ENCODE measurements at places on chromosomes 1 and 21.

DNA sequence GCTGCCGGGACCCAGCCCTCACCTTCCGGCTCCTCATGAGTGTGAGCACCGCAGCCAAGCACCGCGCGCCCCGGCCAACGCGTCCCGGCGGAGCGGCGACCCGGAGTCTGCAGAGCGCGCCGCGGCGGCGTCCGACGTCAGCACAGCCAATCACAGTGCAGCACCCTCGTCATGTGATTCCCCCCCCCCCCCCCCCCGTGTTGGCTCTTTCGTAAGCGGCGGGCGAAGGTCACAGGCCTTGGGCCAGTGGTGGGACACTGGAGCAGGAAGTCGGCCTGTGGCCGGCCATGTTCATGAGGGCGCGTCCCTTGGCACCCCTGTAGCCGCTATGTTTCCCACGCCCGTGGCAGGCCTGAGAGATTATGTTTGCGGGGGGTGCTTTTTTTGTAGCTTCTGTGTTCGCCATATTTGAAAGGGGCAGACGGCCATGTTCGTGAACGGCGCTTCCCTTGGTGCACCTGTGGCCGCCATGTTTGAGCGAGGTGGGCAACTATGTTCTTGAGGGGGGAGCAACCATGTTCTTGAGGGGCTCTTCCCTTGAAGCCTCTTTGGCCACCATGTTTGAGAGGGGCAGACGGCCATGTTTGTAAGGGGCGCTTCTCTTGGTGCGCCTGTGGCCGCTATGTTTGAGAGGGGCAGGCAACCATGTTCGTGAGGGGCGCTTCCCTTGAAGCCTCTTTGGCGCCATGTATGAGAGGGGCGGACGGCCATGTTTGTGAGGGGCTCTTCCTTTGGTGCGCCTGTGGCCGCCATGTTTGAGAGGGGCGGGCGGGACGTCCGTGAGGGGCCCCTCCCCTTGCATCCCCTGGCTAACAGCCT is at the start of gene C1orf174:
Gene C1orf174, minus strand, starts transcription at position 123 of the 819 bp plus-strand sequence. Its CDS starts 86 bp downstream, at position 37.
- peak; percentile 100 for DNase-seq

- no peak for DNase-seq
These were observed 10.7 kb downstream of the TRIM46 start for GRCh38 chr1:155184351-155184811.

- no peak for DNase-seq
These were observed 231.6 kb downstream of the MRPL39 start for GRCh38 chr21:25375675-25376074.

DNA sequence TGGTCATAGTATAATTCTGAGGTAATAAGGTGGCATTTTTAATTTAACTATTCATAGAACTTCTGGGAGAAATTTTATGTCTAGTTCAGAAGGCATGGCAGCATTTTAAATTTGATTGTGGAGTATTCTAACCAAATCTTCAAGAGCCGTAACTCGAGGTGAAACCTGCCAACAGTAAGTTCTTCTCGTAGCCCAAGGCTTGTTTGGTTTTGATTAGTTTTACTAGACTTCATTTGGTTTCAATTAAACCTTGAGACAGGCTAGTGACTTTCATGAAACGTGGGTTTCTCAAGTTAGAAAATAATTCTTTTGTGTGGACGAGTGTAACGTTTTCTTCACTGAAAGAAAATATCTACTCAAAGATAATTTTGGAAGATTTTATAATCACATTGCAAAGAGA is 395.5 kb downstream of the USP25 start:
- no peak for DNase-seq

DNA sequence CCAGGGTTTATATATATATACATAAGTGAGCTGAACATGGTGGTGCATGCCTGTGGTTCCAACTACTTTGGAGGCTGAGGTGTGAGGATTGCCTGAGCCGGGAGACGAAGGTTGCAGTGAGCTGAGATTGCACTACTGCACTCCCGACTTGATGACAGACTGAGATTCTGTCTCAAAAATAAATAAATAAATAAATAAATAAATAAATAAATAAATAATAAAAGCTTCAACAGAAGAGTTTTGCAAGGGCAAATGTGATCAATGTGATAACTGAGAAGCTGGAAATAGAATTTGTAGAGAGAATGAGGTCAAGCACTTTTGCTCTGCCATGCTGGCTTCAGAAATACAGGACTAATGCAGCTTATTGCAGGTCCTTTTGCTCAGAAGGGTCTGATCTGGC is 855.8 kb upstream of the PRMT6 start:
- no peak for DNase-seq

- peak; percentile 29 for DNase-seq
These were observed 104.6 kb upstream of the TTC34 start for GRCh38 chr1:2906085-2906484.

GRCh38 chr21:15732290-15732995 is 2.7 kb downstream of the USP25 start:
- peak; percentile 63 for DNase-seq

DNA sequence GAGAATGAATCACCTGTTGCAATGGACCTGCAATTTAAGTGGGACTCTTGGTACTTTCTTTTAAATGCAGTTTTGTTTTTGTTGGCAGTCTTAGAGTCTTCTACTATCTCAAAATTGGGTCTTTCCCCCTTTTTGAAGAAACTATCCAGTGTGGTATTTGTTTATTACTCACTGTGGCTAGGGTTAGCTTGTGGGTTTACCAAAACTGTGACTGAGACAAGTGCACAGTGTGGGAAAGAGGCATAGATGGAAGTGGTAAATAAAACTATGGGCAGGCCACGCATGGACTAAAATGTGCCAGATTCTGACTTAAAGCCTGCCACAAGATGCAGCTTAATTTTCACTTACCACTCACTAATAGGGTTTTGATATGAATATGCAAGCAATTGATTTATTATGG is 1441.7 kb downstream of the PLA2G4A start:
- DNase-seq = no peak

DNA sequence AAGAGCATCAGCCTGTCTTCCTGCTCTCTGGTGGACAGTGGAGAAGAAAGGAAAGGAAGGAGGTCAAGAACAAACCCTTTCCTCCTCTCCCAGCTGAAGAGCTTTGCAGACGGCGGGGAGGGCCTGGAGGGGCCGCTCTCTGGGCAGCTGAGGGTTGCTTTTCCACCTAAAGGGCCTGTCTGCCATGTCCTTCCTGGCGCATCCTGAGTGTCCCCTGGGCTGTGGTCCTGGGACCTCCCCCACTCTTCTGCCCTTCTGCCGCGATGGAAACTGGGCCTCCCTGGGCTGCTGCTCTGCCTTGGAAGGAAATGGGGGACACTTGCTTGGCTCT is 107.0 kb downstream of the ETS2 start:
- DNase-seq = no peak

DNA sequence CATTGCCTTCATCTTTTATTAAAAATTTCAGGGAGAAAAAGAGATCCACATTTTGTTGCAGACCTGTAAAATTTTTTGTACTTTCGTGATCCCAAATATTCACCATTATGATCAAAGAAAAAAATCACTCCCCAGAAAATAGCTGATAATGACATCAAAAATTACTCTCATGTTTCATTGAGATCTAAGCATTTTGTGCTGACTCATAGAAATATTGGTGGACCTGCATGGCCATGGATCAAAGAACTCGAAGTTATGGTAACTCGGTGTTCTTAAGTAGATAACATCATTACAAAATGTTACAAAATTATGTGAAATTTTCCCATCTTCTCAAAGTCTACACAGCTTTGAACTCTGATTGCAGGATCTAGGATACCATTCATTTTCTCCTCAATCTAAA is 135.8 kb downstream of the PTGER3 start:
- DNase-seq = no peak

DNA sequence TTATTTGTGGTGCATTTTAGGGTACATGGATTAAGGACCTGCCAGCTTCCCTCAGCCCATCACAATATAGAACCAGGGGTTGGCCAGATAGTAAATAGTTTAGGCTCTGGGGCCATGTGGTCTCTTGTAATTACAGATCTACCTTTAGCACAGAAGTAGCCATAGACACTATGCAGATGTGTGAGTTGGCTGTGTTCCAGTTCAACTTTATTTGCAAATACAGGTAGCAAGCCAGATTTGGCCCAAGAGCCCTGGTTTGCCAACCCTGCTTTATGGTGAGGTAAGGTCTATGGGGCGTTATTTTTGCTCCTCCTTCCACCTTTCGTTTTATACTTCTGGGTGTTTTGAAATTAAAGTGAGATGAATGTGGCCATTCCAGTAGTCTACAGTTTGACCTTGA is 48.7 kb downstream of the MRPS6 start:
- no peak for DNase-seq

- no peak for DNase-seq
These were observed 112.3 kb downstream of the CRYAA start for GRCh38 chr21:43280949-43281633.

- peak; percentile 46 for DNase-seq
These were observed at the start of gene AGO4 for GRCh38 chr1:35807614-35808449. Gene AGO4, plus strand, starts transcription at chr1:35808016. Its CDS starts 401 bp downstream, at chr1:35808417.

- peak; percentile 78 for DNase-seq
These were observed 30.8 kb upstream of the ABCG1 start for GRCh38 chr21:42187976-42188653.

Measured in pons (tissue), 1 donor.